ENCODE measurements at places on chromosomes 6 and 20.

DNA sequence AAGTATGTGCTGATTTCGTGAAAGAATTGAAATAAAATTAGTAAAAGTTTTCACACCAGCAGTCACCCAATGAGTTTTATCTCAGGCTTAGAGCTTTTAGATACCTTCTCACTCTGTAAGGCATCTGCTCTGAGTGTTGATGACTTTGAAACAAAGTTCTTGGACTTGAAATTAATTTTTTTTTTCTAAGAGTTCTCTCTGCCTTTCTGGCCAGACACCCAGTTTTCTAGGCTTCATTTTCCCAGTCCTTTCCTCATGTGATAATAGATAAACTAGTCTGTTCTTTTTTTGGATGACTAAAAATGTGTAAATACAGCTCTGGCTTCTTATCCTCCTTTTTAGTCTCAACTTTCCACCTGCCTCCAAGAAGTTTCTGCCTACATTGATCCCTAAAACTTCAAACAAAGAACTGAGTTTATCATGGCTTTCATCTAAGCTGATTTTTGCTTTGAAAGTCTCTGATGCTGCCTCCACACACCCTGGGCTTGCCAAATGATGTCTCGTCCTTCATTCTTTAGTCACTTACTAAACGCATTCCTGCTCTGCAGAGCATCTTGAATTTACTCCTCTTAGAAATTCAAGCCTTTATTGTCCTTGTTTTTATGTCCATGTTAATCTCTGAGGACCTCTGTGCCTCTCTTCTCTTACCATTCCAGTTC lies 32.7 kb downstream of the SLX4IP start:
- DNase-seq, result no peak

DNA sequence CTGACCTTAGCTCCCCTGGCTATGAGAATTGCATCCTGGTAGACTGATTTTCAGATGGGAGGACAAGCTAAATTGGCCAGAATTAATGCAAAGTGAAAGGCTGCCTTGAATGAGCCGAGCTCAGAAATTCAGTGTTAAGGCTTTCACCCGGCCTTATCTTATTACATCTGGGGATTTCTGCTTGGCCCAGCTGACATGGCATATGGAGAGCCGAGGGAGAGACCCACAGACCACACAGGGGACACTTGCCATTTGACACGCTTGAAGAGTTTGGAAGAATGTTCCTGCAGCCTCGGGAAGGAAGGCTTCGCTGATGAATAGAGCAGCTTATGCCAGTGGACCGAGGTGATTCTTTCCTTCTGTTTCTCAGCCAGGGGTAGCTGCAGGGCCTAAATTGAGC lies 9.0 kb downstream of the MOCS3 start:
- no peak for DNase-seq

- DNase-seq, result no peak
Observed at GRCh38 chr20:15380770-15381169, 1043.4 kb upstream of the FLRT3 start.

- DNase-seq, result no peak
Observed at GRCh38 chr20:13121840-13122515, 99.1 kb upstream of the ISM1 start.

GRCh38 chr20:52869698-52870501 lies 102.3 kb upstream of the TSHZ2 start:
- DNase-seq, result no peak

DNA sequence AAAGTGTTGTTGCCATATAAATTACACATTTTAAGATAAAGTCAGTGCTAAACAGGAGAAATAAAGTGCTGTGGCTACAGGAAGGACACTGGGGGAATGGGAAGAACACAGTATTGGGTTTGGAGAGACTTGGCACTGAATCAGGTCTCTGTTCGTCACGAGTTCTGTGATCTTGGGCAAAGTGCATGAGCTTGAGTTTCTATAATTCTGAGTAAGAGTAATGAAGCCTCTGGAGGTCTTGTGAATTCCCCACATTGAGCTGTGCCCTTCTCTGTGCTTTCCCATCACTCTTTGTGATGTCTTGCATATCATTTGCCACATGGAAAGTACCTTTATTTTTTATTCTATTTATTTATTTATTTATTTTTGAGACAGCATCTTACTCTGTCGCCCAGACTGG lies 16.8 kb upstream of the EEF1A1 start:
- DNase-seq, result no peak

GRCh38 chr20:46013829-46014516 lies 5.3 kb downstream of the MMP9 start:
- DNase-seq, result peak; percentile 45

All from right hindlimb (tissue), 1 donor.